ENCODE measurements at places on chromosomes 11 and 22. TPM values are rescaled to one million over a fixed set of nuclear protein-coding genes. Genes with fewer than 3 reads are reported as not detected.

GRCh38 chr11:3189196-3189843, 24.2 kb upstream of the OSBPL5 start:
- peak; percentile 83 for DNase-seq

- DNase-seq: peak; percentile 66
Observed at GRCh38 chr11:804599-804964, 449 bp downstream of the PIDD1 start.

DNA sequence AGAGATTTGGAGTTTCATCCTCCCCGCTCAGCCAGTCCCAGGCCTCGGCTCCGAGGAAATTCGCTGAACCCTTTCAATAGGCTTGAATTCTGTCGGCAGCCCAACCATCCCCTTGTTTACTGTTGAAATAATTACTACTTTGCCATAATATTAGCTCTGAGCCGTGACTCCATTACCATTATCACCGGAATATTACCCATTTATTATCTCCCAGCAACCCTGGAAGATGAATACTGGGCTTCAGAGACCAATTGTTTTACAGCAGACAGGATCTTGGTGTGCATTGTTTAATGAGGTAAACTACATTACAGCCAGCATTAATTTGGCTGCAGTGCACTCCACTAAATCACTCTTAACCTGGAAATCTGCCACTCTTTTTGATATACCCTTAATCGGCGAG, 867.4 kb downstream of the NTM start:
- no peak for DNase-seq

DNA sequence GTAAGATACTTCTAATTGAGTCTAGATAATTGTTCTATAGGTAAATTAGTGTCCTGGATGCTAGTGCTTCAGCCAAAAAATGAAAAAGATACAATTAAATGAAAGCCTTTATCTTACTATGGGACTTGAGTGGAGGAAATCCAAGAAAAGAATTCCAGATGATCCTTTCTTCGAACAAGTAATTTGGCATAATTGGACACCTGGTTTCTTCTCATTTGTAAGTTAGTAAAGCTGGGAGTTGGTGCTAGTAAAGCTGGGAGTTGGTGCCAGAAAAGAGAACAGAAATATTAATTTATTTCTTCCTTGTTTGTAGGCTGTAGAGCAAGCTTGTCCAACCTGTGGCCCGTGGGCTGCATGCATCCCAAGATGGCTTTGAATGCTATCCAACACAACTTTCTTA, 12.3 kb downstream of the OR51V1 start:
- DNase-seq: no peak

GRCh38 chr11:126307706-126308105, 3.8 kb downstream of the DCPS start:
- DNase-seq: peak; percentile 84

DNA sequence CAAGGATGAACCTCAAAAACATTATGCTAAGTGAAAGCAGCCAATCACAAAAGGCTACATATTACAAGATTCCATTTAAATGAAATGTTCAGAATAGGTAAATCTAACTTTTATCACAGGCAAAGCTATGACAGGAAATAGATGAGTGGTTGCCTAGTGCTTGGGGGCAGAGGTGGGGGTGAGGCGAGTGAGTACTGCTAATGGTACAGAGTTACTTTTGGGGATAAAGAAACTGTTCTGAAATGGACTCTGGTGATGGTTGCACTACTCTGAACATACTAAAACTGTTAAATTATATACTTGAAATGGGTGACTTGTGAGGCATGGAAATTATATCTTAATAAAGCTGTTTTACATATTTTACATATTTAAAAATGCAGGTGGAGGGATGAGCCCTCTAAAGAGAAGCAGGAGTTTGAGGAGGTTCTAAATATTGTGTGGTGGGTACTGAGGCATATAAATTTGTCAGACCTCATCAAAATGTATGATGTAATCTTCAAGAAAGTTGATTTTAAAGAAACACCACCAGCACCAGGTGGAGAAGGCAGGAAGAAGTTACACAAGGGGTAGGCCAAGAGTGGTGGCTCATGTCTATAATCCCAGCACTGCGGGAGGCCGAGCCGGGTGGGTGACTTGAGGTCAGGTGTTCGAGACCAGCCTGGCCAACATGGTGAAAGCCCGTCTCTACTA, 3.6 kb downstream of the SLC43A1 start:
- DNase-seq: no peak

DNA sequence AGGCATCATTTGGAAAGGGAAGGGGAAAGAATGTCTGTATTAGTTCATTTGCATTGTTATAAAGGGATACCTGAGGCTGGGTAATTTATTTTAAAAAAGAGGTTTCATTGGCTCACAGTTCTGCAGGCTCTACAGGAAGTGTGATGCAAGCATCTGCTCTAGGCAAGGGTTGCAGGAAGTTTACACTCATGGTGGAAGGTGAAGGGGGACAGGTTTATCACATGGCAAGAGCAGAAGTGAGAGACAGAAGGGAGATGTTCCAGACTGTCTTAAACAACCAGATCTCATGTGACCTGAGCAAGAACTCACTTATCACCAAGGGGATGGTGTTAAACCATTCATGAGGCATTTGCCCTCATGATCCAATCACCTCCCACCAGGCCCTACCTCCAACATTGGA, 90.6 kb downstream of the CCDC83 start:
- no peak for DNase-seq

GRCh38 chr11:103942646-103943045, 93.8 kb upstream of the DDI1 start:
- no peak for DNase-seq

GRCh38 chr22:37228106-37229011, 15.7 kb downstream of the RAC2 start:
- DNase-seq: no peak

GRCh38 chr11:48001438-48002021, 21.2 kb downstream of the PTPRJ start:
- DNase-seq: no peak

DNA sequence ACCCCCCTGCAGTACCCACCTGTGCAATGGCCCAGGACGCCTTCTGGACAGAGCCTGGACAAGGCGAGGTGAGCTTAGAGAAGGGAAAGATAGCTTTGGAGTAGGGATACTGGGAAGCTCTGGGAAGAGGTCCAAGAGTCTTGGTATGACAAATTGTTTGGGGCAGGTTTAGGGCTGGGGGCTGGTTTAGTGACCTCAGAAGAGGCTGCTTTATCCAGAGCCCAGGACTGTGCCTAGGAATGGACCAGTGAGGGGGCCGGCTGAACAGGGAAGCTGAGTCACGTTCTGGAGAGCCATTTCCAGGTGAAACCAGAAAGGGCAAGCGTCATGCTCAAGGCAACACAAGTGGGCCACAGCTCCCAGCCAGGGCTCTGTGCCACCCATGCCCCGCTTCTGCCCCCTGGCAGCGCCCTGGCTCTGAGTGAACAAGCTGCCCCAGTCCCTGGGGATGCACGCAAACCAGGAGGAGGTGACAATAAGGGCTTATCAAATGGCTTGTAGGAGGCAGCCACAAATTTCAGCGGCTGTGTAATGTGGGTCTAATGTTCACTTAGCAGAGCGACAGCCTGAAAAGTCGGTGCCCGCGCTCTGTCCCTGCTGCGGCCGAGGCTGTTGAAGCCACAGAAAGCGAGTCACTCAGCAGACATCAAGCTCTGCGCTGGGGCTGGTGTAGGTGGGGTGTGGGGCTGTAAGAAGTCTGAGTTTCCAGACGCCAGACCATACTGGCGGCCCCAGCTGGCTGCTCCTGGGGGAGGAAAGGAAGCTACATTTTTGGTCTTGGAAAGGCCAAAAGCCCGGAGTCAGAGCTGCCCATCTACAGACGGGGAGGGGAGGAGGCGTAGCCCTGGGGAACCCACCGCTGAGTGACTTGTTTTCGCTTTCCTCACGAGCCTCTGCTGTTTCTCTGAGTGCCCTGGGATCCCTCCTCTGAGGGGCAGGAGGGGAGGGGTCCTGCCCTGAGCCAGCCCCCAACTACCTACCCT, 18.3 kb upstream of the SYT7 start:
- peak; percentile 83 for DNase-seq

DNA sequence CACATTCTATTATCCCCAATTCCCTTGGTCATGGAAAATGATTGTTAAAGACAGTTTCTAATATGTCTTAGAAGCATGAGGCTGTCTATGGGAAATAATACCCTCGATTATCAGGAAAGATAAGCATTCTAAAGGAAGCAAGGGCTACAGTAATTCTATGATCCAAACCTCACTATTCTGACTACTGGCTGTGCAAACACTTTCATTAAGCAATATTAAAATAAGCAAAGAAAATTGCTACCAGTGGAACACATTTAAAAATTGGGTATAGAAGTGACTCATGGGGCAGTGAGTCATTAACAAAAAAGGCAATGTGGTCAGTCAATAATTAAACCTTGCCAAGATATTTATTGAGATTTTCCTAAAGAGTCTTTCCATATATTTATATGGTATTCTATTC, 1415.2 kb upstream of the TENM4 start:
- no peak for DNase-seq

GRCh38 chr11:130773244-130773820, 142.9 kb downstream of the SNX19 start:
- peak; percentile 59 for DNase-seq

DNA sequence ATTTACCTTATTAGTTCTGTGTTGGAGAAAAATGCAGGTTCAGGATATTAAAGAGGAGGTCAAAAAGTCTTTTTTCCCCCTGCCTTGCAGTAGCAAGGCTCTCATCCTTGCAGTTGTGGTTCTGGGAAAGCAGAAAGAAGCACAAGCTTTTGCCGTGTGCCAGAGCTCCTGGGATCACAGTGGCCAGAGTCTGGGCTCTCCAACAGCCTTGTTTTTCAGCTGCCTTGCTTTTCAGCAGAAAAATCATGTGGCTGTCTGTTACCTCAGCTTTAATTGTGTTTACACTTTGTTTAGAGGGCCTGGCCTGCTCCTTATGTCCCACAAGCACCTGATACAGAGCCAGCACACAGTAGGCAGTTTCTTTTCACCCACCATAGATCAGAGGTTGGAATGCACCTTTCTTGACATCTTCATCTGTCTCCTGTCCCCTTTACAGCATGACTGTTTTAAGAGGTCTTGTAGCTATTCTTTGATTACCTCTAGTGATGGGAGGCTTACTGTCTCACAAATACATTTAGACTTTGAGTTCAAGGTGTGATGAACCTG, 67.5 kb downstream of the TEAD1 start:
- no peak for DNase-seq

Gene MAJIN
- total RNA-seq: not detected

Gene FXYD6
- total RNA-seq: 58.8 TPM

Gene EFCAB6
- total RNA-seq: 1.8 TPM
